ENCODE measurements at places on chromosomes 4 and X.

- no peak for DNase-seq
Observed at GRCh38 chr4:86560447-86560846, 33.7 kb upstream of the PTPN13 start.

DNA sequence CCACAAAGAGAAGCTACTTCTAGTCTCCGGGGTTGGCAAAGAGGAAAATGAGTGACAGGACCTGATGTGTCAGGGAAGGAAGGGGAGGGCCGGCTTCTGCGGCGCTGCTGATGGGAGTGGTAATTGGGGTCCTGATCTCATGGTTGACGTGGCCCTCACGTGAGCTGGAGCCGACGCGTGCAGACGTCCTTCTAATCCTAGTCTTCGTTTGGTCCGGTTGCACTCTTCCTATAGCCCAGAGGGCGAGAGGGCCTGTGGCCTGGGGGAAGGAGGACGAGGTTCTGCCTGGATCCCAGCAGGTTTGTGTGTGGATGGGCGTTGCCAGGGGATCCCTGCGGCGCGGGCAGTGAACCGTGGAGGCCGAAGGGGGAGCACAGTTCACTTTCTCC lies at the start of gene ARMCX1:
ARMCX1 (plus strand) TSS at position 186 of the 389 bp plus-strand sequence. CDS start 2,384 bp downstream, outside the sequence.
- no peak for DNase-seq

DNA sequence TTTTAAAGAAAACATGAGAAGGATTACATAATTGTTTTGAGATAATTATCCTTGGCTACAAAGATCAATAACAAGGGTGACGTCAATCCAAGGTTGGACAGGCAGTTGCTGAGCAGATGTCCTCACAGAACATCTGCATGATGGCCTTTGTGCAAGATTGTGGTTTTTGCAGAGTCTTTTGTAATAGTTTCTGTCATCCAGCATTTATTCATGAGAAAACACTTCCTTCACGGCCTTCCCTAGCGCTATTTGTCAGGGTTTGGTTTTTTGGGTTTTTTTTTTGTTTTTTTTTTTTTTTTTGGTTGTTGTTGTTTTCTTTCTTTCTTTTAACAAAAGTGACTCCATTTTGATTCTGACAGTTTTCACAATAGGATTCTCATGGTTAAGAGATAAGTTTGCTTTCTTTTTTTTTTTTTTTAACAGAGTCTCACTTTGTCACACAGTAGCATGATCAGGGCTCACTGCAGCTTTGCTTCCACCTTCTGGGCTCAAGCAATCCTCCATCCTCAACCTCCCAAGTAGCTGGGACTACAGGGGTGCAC lies 31.5 kb upstream of the ELF2 start:
- no peak for DNase-seq

- peak; percentile 51 for DNase-seq
Observed at GRCh38 chr4:152255437-152255836, 280.5 kb downstream of the FBXW7 start.

- no peak for DNase-seq
Observed at GRCh38 chr4:181810711-181811110, 432.5 kb upstream of the TENM3 start.

DNA sequence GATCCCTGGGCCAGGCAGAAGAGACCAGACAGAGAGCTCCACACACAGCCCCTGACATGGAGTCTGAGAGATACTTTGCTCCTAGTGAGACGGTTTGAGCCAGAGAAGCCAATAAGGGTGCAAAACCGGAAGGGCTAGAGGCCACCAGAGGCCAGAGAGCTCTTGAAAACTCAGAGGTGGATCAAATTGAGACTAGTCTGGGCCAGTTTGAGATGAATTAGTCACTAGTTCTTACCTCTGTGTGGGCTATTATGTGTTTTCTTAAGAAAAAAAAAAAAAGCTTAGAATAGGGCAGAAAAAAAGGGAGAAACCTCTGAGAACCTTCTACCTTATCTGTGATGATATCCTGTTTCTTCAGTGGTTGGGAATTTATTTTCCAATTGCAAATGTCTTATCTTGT lies 110.4 kb upstream of the EDNRA start:
- no peak for DNase-seq

- no peak for DNase-seq
Observed at GRCh38 chr4:38130884-38131283, 170.7 kb downstream of the PTTG2 start.

- no peak for DNase-seq
Observed at GRCh38 chrX:129984111-129984958, 1.9 kb downstream of the BCORL1 start.

DNA sequence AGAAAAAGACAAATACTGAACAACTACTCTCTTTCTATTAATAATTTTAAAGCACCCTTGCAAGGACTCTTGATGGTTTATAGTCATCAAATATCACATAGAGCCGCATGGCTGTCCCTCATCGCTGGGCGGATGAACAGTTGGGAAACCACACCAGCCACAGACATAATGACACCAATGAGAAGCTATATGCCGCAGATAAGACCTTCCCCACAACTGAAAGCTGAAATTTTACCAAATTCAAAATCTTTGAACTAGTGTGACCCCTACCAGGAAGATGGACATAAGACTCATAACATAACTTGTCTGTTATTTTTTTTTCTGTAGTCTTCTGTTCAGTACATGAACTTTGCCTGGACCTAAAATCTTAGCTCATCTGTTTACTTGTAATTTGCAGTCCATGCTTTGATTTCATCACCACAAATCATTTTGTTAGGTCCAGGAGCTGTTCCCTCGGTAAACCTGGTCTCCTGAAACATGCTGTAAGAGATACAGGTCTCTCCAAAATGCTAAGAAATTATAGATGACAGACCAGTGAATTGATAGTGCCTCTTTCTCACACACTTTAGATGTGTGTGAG lies 157.3 kb upstream of the RAPGEF2 start:
- DNase-seq = no peak

GRCh38 chr4:26061248-26061986 lies 147.4 kb downstream of the SMIM20 start:
- no peak for DNase-seq

DNA sequence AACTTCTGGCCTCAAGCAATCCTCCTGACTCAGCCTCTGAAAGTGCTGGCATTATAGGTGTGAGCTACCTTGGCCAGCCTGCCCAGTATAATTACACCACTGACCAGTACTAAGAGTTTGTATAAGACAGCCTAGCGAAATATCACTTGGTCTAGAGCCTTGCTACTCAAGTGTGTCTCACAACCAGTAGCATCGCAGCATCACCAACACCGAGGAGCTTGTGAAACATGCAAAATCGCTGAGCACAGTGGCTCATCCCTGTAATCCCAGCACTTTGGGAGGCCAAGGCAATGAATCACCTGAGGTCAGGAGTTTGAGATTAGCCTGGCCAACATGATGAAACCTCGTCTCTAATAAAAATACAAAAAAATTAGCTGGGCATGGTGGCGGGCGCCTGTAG lies 102.0 kb upstream of the GATB start:
- DNase-seq = no peak

DNA sequence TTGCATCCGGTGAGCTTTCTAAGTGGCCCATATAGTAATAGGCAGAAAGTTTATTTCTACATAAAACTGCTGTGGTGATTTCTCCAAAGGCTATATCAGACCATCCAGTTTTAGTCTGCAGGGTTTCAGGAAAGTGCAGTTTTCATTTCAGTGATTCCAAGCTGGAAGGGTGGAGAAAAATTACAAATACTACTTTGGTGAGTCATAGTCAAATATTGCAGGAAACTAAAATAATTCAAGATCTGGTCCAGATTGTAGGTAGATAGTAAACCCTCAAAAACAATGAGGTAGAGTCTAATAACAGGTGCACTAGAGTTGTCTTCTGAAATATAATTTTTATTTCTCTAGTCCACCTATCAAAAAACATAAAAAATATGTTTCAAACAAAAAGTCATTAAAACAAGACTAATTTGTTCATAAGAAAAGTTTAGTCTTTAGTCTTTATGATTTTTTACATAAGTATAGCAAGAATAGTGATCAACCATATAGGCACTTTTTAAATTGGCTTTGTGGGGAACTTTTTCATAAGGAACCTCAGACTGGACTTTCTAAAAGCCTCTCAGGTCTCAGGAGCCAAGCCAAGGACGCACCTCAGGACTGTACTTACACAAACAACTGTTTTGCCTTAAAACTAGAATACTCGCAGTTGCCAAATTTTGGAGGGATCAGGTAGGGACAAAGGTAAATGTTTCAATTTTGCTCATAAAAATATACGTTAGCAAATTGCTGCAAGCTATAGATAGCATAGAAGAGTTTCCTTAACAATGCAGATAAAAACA lies 101.8 kb upstream of the TLR3 start:
- DNase-seq = no peak

- peak; percentile 13 for DNase-seq
Observed at GRCh38 chr4:174631901-174632758, 109.8 kb upstream of the HPGD start.

DNA sequence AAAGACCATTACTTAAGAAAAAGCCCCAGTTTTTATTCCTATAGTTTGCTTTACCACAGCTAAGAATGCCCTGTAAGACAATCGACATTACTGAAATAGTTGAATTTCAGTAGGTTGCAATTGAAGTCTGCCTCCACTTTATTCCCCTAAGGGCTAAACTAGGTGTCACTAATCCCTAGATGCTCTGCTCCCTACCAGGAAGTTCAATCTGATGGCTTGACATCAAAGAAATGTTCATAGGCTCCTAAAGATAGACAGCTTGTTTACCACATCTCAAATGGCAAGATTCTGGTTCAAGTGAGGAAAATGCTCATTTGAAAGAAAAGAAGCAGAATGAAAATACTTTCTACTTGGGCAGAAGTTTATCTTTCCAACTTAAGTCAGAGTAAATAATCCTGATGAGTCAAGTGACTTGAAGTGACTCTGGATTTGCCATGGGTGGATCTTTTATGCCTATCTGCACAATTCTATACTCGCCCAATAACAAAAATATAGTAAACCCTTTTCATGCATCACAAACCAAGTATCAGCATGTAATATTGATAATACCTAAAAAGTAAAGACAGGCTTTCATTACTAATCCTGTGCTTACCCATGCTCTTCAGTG lies 117.2 kb downstream of the SH3RF1 start:
- DNase-seq = no peak

- DNase-seq = peak; percentile 48
Observed at GRCh38 chr4:54063737-54064316, 578 bp downstream of the CHIC2 start.

All from effector memory CD8-positive, alpha-beta T cell (primary cell).